ENCODE measurements at places on chromosomes 2 and 18.

GRCh38 chr18:3889803-3890202, 439.8 kb downstream of the TGIF1 start:
- DNase-seq: no peak

DNA sequence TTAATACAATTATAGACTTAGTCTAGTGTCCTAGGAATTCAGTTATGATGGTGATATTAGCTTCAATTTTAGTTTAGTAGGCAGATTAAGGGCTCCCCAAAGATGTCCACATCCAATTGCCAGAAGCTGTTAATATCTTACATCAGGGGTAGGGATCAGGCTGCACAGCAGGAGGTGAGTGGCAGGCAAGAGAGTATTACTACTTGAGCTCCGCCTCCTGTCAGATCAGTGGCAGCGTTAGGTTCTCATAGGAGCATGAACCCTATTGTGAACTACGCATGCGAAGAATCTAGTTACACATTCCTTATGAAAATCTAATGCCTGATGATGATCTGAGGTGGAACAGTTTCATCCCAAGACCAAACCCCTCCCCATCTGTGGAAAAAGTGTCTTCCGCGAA, 54.9 kb downstream of the NYAP2 start:
- DNase-seq: no peak

DNA sequence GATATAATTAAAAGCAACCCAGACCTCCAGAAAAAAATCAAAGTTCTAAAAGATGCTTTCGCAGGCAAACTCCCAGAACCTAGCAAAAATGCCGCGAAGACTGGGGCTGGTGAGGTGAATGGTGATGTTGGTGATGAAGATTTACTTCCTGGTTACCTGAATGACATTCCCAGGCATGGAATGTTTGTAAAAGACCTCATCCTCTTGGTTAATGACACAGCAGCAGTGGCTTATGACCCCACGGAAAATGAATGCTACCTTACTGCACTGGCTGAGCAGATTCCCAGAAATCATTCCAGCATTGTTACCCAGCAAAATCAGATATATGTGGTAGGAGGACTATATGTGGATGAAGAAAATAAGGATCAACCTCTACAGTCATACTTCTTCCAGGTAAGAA, 994 bp downstream of the KLHL41 start:
- DNase-seq: no peak

- DNase-seq: no peak
These were observed 79.4 kb downstream of the TMEM182 start for GRCh38 chr2:102841107-102841840.

GRCh38 chr2:1972422-1972821, 228.1 kb upstream of the PXDN start:
- no peak for DNase-seq

- peak; percentile 7 for DNase-seq
These were observed 54.3 kb downstream of the CDK15 start for GRCh38 chr2:201860636-201861066.

GRCh38 chr18:49988733-49989132, 175.4 kb upstream of the ACAA2 start:
- DNase-seq: no peak

- no peak for DNase-seq
These were observed 1.3 kb downstream of the MAPRE2 start for GRCh38 chr18:35042389-35043071.

- no peak for DNase-seq
These were observed 39.1 kb downstream of the TFCP2L1 start for GRCh38 chr2:121245913-121246312.

GRCh38 chr2:68237976-68238580, 14.3 kb downstream of the PPP3R1 start:
- no peak for DNase-seq

- DNase-seq: no peak
These were observed 1.0 kb upstream of the STRN start for GRCh38 chr2:36967236-36967876.

DNA sequence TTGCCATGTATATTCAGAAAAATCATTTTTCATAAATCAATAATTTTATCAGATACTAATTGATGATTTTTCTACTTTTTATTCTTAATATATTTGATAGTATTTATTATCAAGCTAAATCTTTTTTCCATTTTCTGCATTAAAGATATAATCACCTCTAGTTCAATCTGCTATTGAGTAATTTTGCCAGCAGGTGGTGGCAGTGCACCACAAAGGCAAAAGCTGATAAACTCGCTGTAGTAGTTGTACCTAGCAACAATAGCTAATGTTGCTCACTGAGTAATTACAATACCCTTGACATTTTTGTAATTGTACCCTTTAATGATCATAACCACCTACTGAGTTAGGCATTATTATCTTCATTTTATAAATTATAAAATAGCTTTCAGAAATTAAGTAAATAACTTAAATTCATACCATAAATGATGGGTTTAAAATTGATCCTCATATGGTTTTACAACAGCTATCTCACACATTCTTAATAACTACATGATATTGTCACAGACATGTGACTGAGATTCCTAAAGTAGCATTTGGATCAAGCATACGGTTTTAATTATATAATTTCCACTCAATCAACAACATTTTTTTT, 52.0 kb upstream of the CALCRL start:
- DNase-seq: peak; percentile 6

- no peak for DNase-seq
These were observed 51.5 kb downstream of the CDC42EP3 start for GRCh38 chr2:37619959-37620300.
